KG1 (cell line): ENCODE measurements at places on chromosomes 6 and 20.

GRCh38 chr20:23874747-23875146 lies 4.8 kb downstream of the CST5 start:
- DNase-seq = no peak

DNA sequence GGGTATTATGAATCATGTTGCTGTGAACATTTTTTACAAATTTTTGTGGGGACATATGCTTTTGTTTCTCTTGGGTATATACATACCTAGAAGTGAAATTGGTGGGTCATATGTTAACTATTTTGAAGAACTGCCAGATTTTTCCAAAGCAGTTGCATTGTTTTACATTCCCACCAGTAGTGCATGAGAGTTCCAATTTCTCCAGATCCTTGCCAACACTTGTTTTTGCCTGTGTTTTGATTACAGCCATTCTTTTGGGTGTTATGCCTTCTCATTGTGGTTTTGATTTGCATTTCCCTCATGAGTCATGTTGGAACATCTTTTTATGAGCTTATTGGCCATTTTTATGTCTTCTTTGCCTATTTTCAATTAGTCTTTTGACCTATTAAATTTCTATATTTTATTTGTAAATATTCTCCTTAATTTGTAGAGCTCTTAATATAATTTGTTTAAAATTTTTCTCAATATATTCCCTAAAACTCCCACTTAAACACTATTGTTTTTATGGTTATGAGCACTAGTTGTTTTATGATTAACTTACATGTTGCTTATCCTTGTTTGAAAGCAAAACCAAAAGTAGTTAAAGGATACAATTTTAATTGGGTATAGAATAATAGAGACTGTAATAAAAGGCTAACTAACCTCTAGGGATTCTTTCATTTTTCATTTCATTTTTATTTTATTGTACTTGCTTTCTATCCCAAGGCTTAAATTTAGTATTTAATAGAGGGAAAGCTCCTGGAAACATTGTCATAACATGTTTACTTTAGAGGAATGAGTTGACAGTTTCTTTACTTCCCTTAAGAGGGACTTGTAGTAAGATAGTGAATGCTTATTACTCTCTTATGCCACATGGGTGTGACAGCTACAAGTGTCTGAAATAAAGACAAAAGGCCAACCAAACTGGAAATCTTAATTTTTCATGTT lies 5.5 kb downstream of the UBR2 start:
- no peak for DNase-seq

GRCh38 chr6:96823743-96824142 lies 13.5 kb downstream of the GPR63 start:
- DNase-seq = no peak

GRCh38 chr6:144767051-144767450 lies 481.9 kb downstream of the UTRN start:
- no peak for DNase-seq

DNA sequence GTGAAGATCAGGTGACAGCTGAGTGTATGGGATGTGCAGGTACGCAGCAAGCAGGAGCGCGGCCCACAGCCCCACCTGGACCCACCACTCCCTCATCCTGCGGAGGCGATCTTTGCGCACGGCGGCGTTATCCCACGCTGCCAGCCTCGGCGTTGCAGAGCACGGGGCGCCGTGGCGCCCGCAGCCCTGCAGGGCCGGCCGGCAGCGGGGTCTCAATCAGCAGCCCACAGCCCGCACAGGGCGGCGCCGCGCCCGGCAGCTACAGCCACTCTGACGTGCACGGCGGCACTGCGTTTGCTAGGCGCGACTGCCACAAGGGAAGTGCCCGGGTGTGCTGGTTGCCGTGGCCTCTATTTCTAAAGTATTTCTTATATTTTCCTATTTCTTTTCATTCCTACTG lies 46.9 kb downstream of the LAMA2 start:
- no peak for DNase-seq

- no peak for DNase-seq
These were observed 3.1 kb downstream of the ZBTB2 start for GRCh38 chr6:151388236-151388635.

GRCh38 chr6:106184629-106185028 lies 98.5 kb downstream of the PRDM1 start:
- DNase-seq = no peak

DNA sequence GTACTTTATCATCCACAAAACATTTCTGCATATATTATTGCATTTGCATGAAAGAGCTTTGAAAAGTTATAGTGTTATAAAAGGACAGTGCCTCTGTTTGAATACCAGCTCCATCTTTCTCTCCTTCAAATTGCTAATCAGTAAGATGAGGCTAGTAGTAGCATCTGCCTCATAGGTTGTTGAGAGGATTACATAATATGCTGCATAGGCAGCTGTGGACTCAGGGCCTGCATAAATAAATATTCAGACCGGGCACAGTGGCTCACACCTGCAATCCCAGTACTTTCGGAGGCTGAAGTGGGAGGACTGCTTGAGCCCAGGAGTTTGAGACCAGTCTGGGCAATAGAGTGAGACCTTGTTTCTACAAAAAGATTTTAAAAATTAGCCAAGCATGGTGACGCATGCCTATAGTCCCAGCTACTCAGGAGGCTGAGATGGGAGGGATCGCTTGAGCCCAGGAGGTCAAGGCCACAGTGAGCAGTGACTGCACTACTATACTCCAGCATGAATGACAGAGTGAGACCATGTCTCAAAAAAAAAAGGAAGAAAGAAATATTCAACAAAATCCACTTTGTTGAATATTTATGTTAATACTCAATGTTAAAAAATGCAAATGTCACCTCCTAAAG lies 18.3 kb upstream of the SEC63 start:
- no peak for DNase-seq

GRCh38 chr6:169158691-169159090 lies 95.0 kb downstream of the THBS2 start:
- no peak for DNase-seq

DNA sequence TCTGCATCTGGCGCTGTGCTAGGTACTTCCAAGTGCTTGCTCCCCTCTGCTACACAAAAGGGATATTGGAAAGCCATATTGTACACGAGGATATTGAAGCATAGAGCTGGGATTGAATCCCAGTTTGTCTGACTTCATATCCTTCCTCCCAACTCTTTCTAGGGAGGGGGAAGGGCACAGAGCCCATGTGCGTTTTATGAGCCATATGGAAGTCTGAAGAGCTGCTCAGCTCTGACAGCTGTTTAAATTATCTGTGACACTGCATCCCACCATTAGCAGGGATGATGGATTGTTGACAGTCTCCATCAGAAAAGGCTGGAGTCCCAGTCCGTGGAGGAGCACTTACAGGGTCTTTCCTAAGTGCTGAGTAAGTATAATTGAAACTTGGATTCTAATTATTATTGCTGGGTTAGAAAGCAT lies 18.4 kb downstream of the TIAM2 start:
- DNase-seq = no peak

DNA sequence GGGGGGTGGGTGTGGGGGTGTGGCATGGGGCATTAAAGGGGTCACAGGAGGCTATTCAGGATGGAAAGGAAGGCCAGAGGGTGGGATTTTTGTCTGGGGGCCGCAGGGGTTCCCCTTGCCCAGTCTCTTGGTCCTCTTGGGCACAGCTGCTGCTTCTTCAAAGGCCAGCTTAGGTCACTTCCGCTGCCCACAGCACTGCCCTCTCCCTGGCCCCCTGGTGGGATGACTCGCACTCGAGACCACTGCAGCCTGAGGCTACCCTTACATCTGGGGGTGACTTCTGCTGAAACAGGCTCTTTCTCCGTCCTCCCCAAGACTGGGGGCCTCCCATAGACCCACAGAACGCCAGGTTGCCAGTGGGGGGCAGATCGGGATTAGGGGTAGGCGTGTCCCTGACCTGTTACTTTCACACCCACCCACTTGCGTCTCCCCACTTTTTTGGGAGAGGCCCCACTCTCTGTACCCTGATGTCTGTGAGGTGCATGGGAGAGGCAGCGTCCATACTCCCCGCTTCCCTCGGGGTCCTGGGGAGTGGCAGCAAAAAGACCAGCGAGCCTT lies 1.3 kb downstream of the LKAAEAR1 start:
- DNase-seq = no peak

- DNase-seq = no peak
These were observed 33.1 kb downstream of the MYLIP start for GRCh38 chr6:16162003-16162402.

DNA sequence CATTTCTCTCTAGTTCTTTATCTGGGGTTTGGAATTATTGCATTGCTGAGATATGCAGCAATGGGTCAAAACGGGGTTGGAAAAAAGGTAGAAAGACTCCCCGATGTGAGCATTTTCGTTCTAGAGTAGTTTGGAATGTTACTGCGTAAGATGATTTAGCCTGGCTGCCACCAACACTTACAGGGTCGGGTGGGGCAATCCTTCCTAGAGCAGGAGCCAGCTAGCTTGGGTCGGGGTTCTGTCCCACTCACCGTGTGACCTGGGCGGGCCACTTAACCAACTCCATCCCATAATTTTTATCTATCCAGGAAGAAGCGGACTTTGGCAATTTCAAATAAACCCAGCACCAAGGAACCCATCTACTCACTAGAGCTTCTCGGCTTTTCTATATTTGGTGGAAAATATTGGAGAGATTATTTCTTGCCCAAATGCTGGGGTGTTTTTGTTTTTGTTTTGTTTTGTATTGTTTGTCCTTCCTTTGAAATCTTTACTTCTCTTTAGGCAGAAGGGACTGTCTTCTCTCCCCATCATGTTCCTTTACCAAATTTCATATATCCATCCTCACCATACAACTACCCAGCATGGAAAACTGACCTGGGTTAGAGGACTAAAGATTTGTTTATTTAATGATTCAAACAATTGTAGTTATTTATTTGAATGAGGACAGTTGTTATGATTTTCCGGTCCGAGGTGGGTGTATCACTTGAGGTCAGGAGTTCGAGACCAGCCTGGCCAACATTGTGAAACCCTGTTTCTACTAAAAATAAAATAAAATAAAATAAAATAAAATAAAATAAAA lies 72.4 kb downstream of the GPX5 start:
- DNase-seq = no peak
